Kidney epithelial cell (primary cell): ENCODE measurements at places on chromosomes 2 and 18.

GRCh38 chr2:134739236-134739878 is 20.6 kb upstream of the TMEM163 start:
- no peak for DNase-seq

DNA sequence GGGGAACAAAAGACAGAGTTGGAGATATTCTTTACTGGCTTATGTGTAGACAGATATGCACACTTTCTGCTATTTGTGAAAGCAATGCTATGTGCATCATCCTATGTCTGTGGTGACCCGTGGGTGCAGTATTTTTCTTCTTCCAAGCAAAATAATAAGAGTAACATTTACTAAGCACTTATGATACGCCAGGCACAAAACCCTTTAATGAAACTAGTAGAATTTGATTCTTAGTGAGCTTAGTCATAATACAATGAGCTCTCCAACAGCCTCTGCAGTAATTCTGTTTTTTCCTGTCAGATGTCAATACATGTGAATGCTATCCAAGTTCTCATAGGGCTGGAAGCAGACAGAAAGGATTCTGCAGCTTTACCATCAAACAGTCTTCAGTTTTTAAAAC is 130.6 kb downstream of the RAD51AP2 start:
- DNase-seq, result no peak

GRCh38 chr2:100752628-100753333 is 67.2 kb upstream of the NPAS2 start:
- DNase-seq, result peak; percentile 58

- no peak for DNase-seq
Observed at GRCh38 chr2:50613161-50613560, 418.8 kb downstream of the NRXN1 start.

GRCh38 chr2:75882530-75882929 is 171.8 kb upstream of the GCFC2 start:
- DNase-seq, result no peak

GRCh38 chr2:23420840-23421476 is 36.0 kb downstream of the KLHL29 start:
- DNase-seq, result no peak

GRCh38 chr2:22600999-22601398 is 784.0 kb upstream of the KLHL29 start:
- no peak for DNase-seq

- no peak for DNase-seq
Observed at GRCh38 chr18:64372850-64373249, 224.0 kb upstream of the LINC00305 start.

GRCh38 chr2:113981404-113982134 is 91.7 kb downstream of the ACTR3 start:
- no peak for DNase-seq

DNA sequence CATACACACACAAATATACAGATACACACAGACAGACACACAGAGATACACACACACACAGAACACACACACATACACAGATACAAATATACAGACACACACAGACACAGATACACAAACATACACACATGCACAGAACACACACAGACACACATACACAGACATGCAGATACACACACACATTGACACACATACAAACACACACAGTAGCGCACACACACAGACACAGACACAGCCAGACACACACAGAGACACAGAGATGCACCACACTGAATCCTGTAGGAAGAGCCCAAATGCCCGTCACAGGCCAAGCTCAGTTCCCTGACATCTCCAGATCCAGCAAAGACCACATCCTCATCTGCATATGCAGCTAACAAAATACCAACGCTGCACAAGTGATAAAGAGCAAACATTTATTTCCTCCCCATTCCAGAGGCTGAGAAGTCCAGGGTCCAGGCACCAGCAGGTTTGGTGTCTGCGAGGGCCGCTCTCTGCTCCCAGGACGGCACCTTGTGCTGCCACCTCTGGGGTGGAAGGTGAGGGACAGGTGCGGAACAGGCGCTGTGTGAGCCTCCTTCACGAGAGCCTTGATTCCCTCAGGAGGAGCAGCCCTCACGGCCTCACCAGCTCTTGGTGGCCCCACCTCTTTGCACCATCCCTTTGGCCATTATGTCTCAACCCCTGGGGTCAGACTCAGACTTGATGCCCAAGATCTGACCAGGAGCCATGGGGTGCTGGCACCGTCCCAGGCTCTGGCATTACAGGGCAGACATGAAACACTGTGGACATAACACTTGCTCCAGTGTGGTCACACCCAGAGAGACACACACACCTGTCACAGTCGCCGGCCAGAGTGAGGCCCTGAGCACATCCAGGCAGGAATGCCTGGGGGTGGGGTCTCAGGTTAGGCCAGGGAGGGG is 108.7 kb downstream of the NDUFA10 start:
- no peak for DNase-seq

DNA sequence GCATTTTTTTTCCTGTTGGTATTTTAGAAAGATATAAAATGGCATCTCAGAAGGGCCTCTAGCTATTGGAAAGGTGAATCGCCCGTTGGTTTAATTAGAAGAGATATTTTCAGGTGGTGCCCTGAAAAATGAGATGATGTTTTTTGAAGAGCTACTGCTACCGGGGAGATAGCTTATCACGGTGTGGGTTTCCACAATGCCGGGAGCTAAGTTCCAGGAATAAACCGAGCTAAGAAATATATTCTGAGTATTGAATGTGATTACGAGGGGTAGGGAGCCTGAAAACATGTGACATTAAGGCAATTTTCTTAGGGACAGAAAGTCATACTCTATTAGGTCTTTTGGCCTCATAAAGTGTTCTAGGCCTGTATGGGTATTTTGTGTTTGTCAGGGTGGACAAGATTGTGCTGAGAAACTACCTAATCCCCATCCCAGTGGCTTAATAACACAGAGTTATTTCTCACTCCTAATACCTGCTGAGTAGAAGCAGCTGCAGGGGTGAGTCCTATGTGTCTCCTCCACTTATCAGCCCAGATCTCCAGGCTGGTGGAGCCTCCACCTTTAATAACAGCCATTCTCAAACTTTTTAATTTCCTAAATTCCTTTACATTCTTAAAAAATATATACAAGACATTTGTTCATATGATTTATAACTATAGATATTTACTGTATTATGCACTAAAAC is 150.2 kb downstream of the LRRTM1 start:
- DNase-seq, result no peak

DNA sequence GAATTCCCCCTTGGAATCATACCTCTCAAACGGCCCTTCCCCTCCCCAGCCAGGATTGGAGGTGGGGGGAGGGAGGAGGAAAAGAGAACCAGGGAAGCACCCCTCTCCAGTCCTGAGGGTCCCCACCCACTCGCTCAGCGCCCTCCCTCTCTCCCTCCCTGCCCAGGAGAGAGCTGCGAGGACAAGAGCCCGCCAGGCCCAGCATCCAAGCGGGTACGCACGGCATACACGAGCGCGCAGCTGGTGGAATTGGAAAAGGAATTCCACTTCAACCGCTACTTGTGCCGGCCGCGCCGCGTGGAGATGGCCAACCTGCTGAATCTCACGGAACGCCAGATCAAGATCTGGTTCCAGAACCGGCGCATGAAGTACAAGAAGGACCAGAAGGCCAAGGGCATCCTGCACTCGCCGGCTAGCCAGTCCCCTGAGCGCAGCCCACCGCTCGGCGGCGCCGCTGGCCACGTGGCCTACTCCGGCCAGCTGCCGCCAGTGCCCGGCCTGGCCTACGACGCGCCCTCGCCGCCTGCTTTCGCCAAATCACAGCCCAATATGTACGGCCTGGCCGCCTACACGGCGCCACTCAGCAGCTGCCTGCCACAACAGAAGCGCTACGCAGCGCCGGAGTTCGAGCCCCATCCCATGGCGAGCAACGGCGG is 14.4 kb downstream of the HOXD3 start:
- DNase-seq, result no peak

DNA sequence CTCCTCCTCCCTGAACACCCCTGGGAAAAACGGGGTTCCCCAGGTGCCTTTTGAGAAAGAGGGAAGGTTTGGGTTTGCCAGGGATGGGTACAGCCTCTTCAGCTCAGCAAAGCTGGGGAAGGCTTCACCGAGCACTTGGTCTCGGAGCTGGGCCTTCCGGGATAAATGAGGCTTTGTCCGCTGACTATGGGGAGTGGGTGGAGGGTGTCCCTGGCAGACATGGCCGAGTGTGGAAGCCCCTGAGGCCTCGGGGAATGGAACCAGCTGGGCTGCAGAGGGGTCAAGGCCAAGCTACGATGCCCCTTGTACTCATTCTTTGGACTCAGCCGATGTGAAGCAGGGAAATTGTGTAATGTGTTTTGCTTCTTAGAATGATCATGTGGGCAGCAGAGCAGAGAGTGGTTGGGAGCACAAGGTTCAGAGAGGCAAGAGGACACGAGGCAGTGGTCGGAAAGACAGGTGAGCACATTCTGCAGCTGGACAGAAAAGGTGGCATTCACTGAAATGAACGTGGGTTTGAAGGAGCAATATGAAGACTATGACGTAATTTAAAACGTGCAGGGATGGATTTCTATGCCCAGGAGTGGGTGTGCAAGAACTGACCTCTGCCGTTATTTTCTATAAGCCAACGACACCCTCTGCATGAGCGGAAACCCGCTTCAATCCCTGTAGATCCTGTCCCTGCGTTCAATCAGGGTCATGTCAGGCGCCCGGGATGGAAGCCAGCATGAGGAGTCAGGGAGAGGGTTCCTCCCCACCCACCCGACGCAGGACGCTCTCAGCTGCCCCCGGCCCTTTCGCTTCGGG is 142.6 kb downstream of the PXDN start:
- no peak for DNase-seq
